Stimulated activated CD4-positive, alpha-beta T cell treated with anti-CD3 and anti-CD28 coated beads, TNF-alpha, amount 100 ng/mL, for 1 hour (primary cell): ENCODE measurements at places on chromosomes 11 and 22.

DNA sequence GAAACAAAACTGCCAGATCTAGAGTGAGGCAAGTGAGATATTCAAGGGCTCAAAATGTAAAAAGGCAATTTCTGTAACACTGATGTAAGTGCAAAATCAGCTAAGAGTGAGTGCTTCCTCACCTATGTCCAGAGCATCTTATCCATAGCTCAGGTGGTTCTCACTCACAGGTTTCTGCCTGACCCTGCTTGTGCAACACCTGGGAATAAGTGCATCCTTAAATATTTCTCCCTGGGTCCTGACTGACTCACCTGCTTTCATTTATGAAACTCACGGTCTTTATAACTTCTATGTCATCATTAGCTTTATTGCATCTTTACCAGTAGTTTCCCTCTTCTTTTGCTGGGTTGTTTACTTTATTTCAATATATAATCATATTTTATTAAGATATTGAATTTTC is 260.6 kb downstream of the CNTN5 start:
- DNase-seq = no peak

- no peak for DNase-seq
Measured at GRCh38 chr11:103222806-103223205, 113.6 kb downstream of the DYNC2H1 start.

- DNase-seq = no peak
Measured at GRCh38 chr11:846496-847098, 3.9 kb downstream of the TSPAN4 start.

- DNase-seq = no peak
Measured at GRCh38 chr11:70250876-70251658, 19.4 kb upstream of the PPFIA1 start.

DNA sequence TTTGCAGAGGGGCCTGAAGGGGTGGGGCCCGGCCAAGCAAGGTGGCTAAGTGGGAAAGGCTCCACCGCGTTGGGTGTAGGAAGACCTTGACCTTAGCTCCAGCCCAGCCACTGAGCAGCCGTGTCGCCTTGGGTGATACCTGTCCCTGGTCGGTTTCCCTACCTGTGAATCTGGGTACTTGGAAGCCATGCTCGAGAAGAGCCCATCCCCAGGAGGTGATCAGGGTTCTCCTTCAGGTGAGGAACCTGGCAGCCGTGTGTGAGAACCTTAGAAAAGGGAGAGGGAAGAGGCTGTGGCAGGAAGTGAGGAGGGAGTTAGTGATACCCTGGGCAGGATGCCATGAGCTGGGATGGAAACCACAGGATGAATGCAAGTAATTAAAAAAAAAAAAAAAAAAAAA is 21.6 kb downstream of the PPARA start:
- no peak for DNase-seq
